Head of caudate nucleus (tissue), 42 donors: ENCODE measurements at places on chromosomes 7 and 10.

GRCh38 chr10:95504246-95504691 is 56.9 kb downstream of the SORBS1 start:
- DNase-seq, result peak; percentile 72

GRCh38 chr10:95742485-95742884 is 13.5 kb upstream of the ENTPD1 start:
- DNase-seq, result no peak

GRCh38 chr7:151451626-151452571 is 12.0 kb upstream of the CRYGN start:
- peak; percentile 11 for DNase-seq

DNA sequence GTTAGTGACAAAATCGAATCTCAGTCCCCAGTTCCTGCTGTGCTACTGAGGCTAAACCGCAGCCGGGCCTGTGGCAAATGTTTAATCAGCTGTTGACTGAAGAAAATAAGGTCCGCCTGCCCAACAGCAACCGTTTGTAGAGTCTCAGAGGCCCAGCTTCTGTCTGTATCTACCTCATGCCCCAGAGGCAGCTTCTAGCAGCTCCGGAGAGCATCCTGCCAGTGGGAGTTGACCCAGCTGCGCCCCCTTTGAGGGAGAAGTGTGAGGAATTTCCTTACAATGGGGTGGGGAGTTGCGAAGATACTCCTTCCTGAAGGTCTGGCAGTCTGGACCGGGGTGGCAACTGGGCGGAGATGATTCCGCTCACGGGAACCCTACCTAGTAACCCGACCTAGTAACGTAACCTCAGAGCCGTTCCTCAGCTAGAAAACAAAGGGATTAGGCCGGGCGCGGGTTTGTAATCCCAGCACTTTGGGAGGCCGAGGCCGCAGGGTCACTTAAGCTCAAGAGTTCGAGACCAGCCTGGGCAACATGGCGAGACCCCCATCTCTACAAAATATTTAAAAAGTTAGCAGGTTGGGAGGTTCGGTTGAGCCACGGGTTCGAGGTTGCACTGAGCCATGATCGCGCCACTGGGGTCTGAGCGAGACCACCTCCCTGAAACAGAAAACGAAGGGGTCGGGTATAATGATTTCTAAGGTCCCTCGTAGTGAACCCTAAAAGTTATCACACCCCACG is 846 bp upstream of the ZNF775 start:
- peak; percentile 65 for DNase-seq

- no peak for DNase-seq
Observed at GRCh38 chr10:73997461-73997786, 492 bp upstream of the VCL start.
